ENCODE measurements at places on chromosomes 13 and 19.

DNA sequence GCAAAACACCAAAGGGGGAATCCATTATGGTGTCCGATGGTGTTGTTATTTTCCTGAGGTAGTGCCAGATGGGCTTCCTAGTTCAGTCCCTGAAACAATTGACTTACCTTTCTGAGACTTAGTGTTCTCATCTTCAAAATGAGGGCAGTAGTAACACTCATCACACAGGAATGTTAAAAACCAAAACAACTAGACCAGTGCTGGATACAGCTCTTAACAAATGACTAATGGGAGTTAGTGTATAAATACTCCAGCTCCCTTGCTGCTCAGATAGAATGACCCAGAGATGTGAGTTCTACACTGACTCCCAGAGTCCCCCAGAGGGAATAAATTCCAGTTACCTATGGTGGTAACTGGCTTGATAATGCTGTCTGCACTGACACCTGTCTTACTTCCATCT, 49.9 kb downstream of the MBD3L2B start:
- no peak for DNase-seq

- DNase-seq, result no peak
These were observed 9.4 kb upstream of the PAN3 start for GRCh38 chr13:28128926-28129325.

- DNase-seq, result no peak
These were observed 2791.0 kb upstream of the PCDH20 start for GRCh38 chr13:64206430-64207225.

DNA sequence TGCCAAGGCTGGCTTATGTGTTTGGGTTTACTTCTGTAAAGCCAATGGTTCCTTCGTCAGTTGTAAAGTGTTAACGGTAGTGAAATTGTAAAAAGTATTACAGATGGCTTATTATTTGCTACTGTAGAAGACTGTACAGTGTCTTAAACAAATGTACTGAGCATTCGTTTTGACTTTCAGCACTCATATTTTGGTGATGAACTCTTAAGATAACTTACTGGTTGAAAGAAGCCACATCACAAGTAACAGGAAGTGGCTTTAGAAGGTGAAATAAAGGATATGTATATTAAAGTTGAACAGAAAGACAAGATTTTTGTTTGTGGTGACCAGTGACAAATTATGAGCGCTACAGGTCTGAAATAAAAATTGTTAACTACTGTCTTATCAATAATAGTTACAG, 64.2 kb downstream of the URI1 start:
- DNase-seq, result no peak

- no peak for DNase-seq
These were observed 4.9 kb downstream of the FLT1 start for GRCh38 chr13:28490061-28490460.

DNA sequence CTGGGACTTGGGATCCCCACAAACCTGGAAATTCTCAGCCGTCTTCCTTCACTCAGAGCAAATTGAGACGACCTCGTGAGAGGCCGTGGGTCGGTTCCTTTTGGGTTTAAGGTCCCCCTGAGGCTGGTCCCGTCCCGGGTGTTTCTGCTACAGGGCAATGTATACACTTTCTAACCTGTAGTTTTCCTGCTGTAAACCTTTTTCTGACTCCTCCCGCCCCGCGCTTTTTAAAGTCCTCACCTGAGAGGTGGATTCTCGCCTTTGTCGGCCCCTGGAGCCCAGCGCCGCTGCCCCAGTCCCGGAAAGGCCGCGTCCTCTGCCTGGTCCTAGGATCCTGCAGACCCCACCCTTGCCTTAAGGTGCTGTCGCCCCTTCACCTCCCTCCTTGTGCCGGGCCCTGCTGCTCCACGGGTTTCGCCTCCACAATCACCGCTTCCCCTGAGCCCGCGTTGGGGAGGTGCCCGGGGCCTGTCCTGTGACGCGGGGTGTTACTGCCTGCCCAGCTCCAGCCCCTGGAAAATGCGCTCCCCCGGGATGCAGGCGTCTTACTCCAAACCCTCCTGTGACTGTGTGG, 391 bp downstream of the ZNF761 start:
- DNase-seq, result no peak

DNA sequence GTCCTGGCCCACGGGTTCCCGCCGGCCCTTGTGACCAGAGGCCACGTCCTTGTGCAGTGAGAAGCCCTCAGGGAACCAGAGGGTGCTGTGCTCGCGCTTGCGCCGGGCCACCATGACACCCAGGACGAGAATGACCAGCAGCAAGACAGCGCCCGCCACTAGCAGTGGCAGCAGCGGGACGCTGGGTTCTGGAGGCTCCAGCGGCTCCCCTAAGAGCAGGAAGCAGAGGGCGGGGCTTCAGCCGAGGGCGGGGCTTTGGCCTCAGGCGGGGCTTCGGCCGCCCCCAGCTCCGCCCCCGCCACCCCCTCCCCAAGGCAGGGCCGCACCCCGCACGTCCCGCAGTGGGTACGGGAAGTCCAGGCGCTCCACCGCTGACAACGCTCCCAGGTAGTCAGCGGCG, 30.4 kb downstream of the NOTCH3 start:
- DNase-seq, result no peak

DNA sequence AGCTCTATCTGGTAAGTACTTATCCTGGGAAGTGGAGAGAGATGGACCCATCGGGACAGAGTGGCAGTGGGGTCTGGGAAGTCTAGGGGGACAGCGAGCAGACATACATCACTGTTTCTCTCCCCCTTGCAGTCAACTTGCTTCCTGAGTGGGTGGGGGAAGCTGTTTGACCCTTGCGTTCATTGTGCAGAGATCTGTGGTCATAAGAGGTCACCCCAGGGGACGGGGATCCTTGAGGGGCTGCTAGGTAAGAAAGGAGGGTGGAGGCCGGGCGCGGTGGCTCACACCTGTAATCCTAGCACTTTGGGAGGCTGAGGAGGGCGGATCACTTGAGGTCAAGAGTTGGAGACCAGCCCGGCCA, 474 bp downstream of the ARHGEF18 start:
- no peak for DNase-seq

GRCh38 chr13:71797517-71797916, 69.5 kb downstream of the DACH1 start:
- no peak for DNase-seq

- no peak for DNase-seq
These were observed at the start of gene HCST for GRCh38 chr19:35901854-35902661. Gene HCST (plus strand): TSS chr19:35902529. CDS start chr19:35902594, 65 bp downstream.

DNA sequence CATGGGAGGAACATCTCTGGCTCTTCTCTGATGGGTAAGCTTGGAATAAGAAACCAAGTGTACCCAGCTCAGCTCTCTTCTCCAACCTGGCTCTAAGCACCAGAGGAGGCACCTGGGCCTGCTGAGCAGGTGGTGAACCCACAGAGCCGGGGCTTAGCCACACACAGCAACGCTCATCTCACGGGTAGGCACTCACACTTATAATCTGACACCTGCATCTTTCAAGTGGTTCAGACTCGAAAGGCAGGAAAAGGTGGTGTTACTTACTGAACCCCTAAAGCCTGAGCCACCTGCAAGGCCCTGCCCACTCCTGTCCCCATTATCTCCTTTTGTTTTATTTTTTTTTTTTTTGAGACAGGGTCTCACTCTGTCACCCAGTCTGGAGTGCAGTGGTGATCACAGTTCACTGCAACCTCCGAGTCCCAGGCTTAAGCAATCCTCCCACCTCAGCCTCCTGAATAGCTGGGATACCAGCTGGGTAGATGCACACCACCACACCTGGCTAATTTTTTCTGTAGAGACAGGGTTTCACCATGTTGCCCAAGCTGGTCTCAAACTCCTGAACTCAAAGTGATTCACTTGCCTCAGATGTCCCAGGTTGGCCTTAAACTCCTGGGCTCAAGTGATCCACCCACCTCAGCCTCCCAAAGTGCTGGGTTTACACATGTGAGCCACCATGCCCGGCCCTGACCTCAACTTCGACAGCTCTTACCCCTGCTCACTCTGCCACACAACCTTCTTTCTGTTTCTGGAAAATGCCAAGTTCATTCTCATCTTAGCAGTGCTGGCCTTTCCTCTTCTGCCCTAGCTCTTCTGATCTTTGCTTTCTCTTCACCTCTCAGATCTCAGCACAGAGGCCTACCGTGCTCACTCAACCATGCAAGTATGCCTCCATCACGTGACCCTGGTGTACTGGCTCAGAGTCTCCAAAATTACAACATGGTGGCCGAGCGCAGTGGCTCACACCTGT, 9.7 kb downstream of the FBXL12 start:
- DNase-seq, result no peak

- no peak for DNase-seq
These were observed 21.2 kb downstream of the DNMT1 start for GRCh38 chr19:10173527-10173926.

GRCh38 chr19:2617393-2618165, 84.9 kb downstream of the GNG7 start:
- no peak for DNase-seq

- DNase-seq, result no peak
These were observed 392.6 kb downstream of the KLF5 start for GRCh38 chr13:73451221-73452029.

DNA sequence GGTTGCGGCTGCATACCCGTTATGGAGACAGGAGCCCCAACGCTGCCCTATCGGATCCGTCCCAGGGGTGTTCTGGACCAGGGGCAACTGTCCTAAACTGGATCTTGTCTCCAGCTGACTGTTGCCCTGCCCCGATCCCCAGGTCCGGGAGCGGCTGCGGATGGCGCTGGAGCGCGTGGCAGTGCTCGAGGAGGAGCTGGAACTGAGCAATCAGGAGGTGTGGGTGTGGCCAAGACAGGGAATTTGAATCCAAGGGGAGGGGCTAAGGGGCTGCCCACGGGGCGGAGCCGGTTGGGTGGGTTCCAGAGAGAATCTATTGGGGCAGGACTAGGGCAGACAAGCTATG, 9.9 kb downstream of the PPFIA3 start:
- no peak for DNase-seq

- DNase-seq, result no peak
These were observed 5.1 kb downstream of the CD37 start for GRCh38 chr19:49340069-49340864.

GRCh38 chr19:51421229-51422052, 4.0 kb upstream of the SIGLEC10 start:
- DNase-seq, result no peak

GRCh38 chr19:29487432-29487831, 38.4 kb upstream of the VSTM2B start:
- DNase-seq, result no peak

- no peak for DNase-seq
These were observed 7.4 kb upstream of the FCGBP start for GRCh38 chr19:39941615-39942365.

DNA sequence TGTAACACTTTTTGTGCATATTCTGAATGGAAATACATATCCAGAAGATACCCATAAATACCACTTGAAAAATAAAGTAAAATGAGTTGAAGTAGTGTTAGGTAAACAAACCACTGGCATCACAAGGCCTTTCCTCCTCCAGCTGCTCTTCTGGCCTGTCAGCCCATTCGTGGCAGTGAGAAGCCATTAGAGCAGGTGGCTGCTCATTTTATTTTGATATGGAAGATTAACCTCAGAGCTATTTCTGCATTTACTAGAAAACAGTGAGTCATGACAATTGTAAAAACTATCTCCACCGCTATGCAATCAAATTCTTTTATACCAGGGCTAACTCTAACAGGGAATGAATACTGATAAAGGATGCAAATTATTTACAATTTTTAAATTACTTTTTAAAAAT, 2898.1 kb downstream of the PCDH9 start:
- no peak for DNase-seq

GRCh38 chr19:48123907-48124651, 13.5 kb upstream of the PLA2G4C start:
- DNase-seq, result no peak

DNA sequence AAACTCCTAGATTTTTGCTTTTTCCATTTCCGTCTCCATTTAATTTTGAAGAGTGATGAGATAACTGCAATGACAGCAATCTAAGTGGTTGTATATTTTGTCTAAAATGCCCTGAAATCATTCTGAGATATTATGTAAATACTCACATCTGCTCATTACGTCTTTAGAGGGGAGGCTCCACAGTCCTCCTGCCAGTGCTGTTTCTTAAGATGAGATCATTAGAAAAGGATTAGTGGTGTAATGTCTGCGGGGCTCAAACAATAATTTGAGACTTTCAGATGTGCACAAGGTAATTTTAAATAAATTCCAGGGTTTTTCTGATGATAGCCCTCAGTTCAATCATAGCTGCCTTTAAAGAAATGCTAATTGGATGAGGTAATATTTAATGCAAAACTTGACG, 437.9 kb downstream of the FOXO1 start:
- DNase-seq, result no peak

DNA sequence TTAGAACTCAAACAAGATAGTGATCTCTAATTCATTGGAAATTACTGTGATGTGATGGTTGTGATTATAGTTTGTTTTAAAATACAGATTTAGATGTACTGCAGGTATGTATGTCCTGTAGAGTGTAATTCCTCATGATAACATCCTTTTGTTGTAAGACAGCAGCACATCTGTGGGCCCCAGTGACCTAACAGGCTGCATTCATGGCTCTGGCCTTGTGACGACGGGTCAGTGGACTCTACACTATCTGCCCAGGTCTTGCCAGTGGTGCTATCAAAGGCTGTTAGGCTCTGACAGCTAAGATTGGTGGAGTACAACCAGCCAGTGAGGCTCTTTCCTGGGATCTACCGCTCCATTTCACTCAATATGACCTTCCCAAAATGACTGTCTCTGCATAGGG, 158.4 kb downstream of the MTUS2 start:
- no peak for DNase-seq

DNA sequence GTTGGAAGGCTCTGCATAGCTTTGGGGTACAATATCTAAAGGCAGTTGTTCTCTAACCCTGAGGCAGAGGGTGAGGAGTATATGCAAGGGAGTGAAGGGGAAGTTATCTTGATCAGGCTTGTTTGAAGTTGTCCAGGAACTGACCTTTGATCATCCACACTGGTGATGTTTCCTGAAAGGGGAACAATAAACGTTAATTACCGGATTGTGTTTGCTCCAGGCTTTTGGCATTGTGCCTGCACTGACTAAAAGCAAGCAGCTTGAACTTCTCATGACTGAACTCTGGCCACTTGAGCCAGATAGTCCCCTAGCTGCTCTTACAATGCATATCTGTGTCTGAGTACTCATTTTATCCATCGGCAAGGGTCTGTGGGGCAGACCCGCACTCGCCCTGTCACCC, 27.0 kb upstream of the ZNF726 start:
- DNase-seq, result no peak

- DNase-seq, result no peak
These were observed 4.0 kb upstream of the FTL start for GRCh38 chr19:48961051-48961649.

GRCh38 chr13:25587326-25587980, 215.7 kb downstream of the ATP8A2 start:
- DNase-seq, result no peak
